ENCODE measurements at places on chromosomes 12 and 14.

DNA sequence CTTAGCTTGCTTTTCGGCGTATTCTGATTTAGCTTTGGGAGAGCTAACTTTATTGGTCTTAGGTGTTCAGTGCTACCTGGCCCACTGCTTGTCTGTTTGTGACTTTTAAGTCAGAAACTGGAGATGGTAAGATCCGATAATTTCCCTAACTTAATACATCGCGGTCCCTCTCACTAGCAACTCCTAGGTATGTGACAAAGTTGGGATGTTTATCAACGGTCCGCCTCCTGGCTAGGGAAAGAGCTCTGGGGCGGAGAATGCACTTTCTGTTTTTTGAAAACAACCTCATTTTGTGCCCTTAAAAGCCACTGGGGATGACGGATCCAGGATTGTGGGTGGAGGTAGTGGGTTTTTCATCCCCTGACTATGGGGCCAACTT lies 1.2 kb downstream of the CDKN1B start:
- DNase-seq, result no peak

DNA sequence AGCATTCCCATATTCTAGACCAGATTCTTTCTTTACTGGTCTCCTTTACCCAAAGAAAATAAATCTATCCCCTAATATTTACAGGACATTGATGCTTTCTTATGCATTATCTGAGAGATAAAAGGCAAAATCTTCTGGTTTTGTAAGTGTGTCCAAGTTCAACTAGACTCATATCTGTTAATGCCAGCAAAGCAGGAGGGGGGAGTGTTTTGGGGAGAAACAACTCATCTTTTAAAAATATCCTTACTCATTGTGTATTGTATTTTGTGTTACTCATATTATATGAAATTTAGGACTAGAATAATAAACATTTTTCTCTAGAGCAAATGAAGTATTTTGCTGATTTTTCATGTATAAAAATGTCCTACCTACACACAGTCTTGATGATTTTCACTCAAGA lies 54.8 kb downstream of the SAMD4A start:
- DNase-seq, result no peak

DNA sequence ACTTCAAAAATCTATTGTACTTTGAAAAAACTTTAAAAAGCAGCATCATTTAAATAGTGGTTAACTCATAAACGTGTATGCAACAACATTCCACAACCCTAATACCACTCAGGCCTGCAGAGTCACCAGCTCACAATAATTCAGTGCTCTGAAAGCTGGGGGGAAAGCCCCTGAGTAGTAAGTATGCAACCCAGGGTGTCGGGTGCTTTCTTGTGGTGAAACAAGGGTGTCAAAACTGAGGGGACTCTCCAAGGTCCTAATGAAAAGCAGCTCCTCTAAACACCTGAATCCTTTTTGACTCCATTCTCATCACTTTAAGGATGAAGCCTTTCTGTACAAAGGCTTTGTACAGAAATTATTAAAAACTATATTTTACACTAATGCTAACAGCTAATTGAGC lies 33.7 kb downstream of the FGFR1OP2 start:
- DNase-seq, result no peak

DNA sequence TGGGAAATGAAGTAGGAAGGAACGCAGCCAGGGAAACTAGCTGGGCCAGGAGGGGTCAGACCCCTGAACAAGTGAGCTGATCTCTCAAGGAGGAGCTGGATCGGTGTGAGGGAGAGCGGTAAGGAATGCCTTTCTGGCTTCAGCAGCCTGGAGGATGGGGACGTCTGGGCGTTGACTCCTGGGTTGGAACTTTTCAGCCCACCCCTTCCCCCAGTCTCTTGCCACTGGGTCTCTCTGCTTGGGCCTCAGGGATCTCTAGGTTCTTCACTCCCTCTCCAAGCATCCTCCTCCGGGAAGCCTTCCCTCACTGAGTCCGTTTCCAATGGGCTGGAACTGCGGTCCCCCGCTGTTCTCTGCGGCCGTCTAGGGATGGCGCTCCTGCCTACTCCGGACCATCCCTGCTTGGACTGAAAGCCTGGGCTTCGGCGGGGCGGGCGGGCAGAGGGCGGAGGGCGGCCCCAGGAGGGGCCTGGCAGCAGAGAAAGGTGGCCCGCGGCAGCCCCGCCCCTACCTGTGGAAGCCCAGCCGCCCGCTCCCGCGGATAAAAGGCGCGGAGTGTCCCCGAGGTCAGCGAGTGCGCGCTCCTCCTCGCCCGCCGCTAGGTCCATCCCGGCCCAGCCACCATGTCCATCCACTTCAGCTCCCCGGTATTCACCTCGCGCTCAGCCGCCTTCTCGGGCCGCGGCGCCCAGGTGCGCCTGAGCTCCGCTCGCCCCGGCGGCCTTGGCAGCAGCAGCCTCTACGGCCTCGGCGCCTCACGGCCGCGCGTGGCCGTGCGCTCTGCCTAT lies at the start of gene KRT7:
Gene KRT7 (plus strand): TSS at position 570 of the 788 bp plus-strand sequence. CDS start 54 bp downstream, at position 624.
- DNase-seq, result no peak

- no peak for DNase-seq
These were observed 9.9 kb upstream of the LRP10 start for GRCh38 chr14:22861651-22862050.

- DNase-seq, result no peak
These were observed 305.5 kb upstream of the FKBP4 start for GRCh38 chr12:2489275-2489674.

DNA sequence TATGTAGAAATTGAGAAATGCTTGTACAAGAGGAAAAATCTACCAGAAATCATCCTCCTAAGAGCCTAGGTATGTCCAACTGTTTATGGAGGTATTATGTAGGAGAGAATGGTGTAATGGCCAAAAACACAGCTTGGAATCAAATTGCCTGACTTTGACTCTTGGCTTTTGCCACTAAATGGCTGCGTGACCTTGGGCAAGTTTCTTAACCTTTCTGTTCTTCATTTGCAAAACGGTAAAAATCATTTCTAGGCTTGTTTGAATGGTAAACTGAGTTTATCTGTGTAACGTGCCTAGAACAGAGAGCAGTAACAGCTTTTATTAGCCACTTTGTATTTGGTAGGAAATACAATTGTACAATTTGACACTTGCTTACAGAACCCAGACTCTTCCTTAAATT lies 4.9 kb upstream of the GRIP1 start:
- no peak for DNase-seq

GRCh38 chr12:124289634-124290600 lies 5.0 kb upstream of the RFLNA start:
- DNase-seq, result peak; percentile 56

DNA sequence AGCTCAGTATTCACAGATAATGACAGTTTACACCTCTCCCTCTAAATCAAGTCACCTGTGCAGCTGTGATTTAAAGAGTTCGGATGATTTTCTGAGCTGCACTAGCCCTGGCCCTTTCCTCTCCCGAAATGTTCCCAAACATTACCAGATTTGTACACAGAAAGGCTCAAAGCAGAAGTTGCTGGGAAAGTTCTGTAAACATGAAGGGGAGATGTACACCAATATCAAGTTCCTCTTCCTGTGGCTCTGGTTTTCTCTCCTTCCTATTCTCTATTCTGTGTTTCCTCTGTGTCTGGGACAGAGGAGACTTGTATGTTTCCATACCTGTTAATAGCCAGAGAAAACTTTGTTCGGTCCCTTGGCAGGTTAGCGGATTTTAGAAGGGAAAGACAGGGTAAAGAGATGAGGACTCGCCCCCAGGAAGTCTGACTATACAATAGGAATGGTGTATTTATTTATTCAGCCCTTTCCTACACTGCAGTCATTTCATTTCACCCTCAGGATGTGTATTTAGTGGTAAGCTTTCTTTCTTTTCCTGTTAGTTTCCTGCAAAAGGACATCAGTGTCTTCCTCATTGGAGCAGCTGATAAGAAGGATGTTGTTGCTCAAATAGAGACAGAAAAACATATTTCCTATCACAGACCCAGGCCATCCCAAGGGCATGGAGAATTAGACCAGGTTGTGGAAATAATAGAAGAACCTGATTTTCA lies 7.6 kb upstream of the NUMB start:
- peak; percentile 69 for DNase-seq

DNA sequence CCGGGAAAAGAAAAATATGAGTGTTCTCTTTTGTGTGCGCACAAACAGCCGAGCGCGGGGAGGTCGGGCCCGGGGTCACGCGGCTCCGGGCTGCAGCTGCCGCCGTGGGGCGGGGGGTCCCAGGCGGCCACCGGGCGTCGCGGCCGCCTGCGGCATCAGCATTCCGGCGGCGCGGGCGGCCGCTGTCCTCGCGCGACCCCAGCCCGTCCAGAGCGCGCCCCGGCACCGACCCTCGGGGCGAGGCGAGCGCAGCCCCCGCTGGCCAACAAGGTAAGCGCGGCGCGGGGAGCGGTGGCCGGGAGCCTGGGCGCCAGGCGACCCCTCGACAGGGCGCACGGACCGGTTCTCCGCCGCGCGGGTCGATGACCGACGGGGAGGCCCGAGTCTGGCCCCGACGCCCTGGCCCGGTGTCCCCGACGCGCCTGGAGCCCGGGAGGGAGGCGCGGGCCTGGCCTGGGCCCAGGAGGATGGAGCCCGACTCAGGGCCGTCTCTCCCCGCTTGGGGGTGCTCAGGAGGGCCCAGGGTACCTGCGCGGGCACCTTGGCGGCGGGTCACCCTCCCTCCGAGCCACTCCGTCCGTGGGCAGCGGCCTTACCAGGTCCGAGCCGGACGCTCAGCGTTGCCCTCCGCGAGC lies 103.9 kb upstream of the DIO3 start:
- DNase-seq, result no peak

GRCh38 chr12:46388427-46389021 lies 16.0 kb upstream of the SLC38A2 start:
- DNase-seq, result no peak

GRCh38 chr12:3071107-3071506 lies 6.1 kb upstream of the TSPAN9 start:
- no peak for DNase-seq

- DNase-seq, result no peak
These were observed 98.7 kb upstream of the PLXNC1 start for GRCh38 chr12:94049718-94050117.

DNA sequence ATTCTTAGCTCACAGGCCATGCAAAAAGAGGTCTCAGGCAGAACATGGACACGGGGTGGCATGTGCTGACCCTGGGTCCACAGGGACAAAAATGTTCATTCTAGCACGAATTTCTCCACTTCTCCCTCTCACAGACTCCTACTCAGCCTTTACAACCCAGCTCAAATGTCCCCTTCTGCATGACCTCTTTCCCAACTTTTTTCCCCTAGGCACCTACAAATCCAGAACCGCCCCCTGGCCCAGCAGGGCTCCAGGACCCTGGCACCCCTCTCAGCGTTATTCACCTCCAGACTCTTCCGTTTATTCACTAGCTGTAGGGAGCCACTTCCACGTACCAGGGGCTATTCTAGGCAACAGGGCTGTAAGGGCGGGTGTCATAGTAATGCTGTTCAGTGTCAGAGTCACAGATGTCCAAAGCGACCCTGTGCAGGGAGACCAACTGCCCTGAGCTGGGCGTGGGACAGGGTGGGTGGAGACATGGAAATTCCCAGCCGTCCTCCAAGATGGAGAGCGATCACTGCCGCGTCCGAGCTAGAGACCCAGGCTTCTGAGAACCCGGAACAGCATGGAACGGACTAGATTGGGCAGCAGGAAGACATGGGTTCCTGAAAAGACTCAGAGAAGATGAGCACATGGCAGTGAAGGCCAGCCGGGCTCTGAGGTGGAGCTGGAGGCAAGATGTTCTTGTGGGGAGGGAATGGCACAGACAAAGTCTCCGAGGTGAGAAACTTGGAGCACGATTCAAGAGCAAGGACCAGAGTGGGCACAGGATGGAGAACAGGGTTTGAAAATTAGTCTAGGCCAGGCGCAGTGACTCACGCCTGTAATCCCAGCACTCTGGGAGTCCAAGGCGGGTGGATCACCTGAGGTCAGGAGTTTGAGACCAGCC lies 274.9 kb upstream of the RTL1 start:
- no peak for DNase-seq

DNA sequence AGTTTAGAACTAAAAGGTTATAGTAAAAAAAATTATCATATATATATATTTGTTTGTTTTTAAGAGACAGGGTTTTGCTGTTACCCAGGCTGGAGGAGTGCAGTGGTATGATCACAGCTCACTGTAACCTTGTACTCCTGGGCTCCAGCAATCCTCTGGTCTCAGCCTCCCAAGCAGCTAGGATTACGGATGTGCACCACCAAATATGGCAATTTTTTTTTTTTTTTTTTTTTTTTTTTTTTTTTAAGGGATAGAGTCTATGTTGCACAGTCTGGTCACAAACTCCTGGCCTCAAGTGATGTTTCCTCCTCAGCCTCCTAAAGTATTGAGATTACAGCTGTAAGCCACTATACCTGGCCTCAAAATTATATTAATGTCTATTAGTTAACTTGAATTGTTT lies 48.7 kb downstream of the PAPLN start:
- no peak for DNase-seq

- peak; percentile 84 for DNase-seq
These were observed 682 bp downstream of the CREBL2 start for GRCh38 chr12:12612358-12612757.

DNA sequence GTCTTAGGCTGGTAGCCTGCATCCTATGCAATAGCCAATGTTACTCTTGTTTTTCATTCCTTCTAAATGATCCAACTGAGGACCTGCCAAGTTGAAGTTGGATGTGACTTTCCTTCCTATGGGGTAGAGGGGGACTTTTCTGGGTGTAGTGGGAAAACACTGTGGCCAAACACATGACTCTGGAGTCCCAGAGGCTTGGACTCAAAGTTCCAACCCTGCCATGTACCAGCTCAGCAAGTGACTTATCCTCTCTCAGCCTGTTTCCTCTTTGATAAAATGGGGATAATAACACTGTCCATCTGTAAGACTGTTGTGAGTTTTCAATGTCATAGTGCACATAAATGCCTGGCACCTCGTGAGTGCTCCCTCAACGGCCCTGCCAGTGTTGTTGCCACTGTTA lies 97.0 kb downstream of the ZFP36L1 start:
- DNase-seq, result no peak

All from pons (tissue), 1 donor.